ENCODE measurements at places on chromosomes 1 and 21.

- DNase-seq: peak; percentile 82
These were observed 1.1 kb downstream of the GFI1 start for GRCh38 chr1:92485381-92486250.

DNA sequence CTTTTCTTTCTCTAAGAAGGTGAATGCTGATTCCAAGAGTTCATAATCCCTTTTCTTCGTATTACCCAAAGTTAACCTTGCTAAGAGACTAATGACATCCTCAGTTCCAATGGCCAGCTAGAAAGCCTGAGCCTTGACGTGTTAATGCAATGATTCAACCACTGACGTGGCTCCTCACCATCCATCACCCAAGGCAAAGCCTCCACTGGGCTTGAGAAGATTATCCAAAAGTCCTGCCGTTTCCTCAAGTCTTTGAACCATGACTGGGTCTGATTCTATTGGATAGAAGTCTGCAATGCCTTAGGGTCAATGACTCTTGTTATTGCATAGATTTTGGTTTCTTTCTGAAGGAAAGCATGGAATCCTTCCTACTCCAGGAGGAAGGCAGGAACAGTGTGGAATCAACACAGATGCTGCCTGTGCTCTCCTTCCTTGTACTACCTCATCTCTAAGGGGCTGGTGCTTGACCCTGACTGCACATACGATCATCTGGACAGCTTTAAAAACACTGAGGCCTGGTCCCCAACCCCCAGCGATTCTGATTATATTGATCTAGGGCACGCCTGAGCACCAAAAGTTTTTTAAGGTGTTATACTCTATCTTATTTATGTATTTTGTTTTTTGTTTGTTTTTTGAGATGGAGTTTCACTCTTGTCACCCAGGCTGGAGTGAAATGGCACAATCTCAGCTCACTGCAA, 69.3 kb upstream of the ANGPTL1 start:
- DNase-seq: peak; percentile 4

DNA sequence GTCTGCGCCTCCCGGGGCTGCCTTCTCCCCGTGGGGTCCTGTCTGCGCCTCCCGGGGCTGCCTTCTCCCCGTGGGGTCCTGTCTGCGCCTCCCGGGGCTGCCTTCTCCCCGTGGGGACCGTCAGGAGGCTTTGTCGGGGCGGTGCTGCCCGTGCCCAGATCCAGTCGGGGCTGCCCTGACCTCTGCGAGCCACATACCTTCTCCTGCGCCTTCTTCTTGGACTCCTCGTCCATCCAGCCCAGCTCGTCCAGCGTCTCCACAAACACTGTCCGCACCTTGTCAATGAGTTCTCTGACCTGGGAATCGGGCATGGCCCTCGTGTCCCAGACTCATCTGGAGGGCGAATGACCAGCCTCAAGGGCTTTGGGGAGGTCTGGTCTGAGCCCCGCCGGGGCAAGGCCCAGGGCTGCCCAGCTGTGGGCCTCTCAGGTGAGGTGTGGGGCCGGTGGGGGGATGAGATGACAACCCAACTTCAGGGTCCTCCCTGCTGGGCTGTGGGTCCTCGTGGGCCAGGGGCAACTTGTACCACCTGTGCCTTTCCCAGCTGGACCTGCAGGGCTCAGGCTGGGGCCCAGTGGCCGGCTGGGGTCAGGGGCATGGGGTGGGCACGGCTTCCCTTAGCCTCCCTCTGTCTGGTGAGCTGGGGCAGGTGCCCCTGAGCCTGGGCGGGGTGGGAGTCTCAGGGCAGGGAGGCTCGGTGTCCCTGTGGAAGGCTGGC, 9.4 kb downstream of the PRXL2B start:
- peak; percentile 41 for DNase-seq

GRCh38 chr1:243507001-243507671, 251.3 kb downstream of the SDCCAG8 start:
- peak; percentile 57 for DNase-seq

DNA sequence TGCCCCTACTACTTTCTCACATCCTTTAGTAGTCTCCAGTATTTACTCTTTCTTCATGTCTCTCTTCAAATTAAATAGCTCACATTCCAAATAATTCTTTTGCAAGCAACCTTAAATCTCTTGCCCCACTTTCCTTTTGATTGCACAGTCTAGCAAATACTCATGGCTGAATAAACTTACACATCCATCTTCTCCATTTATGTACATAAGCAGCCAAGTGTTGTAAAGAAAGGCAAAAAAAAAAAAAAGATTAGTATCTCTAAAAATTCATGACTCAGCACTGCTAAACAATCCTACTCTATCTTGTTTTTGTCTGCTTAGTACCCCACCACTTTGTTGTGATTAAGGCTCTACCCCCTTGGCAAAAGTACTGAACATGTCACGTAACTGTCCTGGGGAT, 42.6 kb downstream of the F13B start:
- DNase-seq: no peak

- DNase-seq: no peak
These were observed 76.3 kb downstream of the OBSCN start for GRCh38 chr1:228284148-228284495.

GRCh38 chr1:156214024-156214748, 1.4 kb downstream of the PMF1 start:
- DNase-seq: no peak
